EH (cell line): ENCODE measurements at places on chromosomes 4 and X.

- peak; percentile 79 for DNase-seq
Observed at GRCh38 chr4:113221990-113222389, 172.5 kb downstream of the ANK2 start.

- DNase-seq: peak; percentile 55
Observed at GRCh38 chrX:22135994-22136684, 104.0 kb downstream of the PHEX start.

DNA sequence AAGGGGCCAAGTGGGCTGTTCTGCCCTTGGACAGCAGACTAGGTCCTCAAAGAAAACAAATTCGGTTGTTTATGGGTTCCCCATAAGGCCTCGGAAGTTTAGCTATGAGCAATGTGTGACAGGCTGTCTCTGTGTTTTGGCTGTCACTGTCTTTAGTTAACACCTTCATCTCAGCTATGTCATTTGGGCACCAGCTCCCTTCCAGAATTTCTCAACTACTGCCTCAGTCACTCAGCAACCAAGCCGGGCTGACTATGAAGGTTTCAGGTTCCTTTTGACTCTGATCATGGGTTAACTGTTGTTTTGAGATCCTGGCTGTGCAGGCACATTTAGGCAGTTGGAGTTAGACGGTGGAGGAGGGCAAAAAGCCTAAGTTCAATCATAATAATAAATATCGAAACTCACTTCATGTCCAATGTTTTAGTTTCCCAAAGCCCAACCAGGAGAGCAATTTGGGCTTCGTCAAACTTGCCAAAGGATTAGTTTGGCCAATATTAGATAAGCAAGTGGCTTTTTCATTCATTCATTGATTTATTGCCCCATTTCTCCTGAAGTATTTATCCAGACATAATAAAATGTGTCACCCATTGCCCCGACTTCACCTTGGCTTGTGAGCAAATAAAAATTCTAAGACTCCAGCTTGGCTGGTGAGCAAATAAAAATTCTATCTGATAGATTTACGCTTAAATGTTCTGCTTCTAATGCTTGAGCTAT is 9.1 kb upstream of the PAGE1 start:
- no peak for DNase-seq

DNA sequence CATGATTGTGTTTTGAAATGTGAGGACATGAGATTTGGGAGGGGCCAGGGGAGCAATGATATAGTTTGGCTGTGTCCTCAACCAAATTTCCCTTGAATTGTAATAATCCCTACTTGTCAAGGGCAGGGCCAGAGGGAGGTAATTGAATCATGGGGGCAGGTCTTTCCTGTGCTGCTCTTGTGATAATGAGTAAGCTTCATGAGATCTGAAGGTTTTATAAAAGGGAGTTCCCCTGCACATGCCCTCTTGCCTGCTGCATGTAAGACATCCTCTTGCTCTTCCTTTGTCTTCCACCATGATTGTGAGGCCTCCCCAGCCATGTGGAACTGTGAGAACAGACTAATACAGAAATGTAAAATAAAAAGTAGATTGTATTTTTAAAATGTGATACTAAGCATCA is 1294.9 kb downstream of the ADGRL3 start:
- DNase-seq: no peak

- peak; percentile 59 for DNase-seq
Observed at GRCh38 chrX:63503541-63503940, 152.4 kb upstream of the SPIN4 start.

DNA sequence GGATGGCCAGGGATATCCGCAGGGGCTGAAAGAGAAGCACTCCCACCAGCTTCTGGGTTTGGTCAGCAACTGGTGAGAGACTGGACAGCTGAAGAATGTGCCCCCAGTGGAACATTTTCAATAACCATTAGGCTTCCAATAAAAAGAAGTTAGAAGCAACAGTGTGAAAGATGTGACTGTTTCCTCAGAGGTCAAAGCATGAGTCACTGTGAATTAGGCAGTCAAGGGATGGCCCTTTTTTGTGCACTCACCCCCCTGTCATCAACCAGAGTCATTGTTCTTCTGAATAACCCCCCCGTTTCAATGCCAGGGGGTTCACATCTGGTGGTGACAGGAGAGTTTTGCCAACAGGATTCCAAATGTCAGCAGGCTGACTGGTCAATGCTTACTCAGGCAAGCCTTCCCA is 74.6 kb upstream of the SH3RF1 start:
- peak; percentile 73 for DNase-seq

DNA sequence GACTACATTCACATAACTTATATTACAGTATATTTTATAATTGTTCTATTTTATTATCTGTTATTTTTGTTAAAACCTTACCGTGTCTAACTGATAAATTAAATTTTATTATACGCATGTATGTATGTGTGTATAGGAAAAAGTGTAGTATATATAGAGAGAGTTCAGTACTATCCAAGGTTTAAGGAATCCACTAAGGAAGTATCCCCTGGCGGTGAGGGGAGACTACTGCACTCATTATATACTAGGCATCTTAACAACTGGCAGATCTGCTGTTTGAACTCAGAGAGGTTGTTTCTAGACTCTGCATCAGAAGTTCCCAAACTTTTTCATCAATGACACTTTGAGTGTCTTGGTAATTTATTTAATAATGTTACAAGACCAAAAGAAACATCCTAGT is 70.9 kb downstream of the NDST4 start:
- peak; percentile 1 for DNase-seq

DNA sequence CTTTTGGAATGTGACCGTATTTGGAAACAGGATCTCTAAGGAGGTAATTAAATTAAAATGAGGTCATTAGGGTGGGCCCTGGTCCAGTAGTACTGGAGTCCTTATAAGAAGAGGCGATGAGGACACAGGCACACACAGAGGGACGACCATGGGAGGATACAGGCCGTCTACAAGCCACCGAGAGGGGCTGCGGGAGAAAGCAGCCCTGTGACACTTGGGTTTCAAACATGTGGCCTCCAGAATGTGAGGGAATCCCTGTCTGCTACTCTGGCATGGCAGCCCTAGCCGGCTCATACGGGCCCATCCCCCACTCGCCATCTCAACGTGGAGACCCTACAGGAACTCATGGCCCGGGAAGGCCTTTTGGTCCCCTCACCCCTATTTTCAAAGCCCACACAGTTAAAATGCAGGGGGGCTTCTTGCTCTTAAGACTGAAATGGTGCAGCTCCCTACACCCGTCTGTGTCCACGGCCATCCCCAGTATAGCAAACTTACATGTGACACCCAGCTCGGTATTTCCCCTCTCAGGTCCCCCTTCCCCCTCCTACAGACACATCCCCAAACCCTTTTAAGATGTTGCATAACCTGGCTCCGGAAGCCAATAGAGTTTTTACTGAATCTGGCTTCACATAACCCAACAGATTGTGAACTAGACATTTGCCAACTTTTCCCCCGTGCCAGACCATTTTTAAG is 124.1 kb upstream of the TBL1X start:
- peak; percentile 80 for DNase-seq

GRCh38 chrX:130174045-130174704 is 2.4 kb downstream of the RAB33A start:
- peak; percentile 92 for DNase-seq

DNA sequence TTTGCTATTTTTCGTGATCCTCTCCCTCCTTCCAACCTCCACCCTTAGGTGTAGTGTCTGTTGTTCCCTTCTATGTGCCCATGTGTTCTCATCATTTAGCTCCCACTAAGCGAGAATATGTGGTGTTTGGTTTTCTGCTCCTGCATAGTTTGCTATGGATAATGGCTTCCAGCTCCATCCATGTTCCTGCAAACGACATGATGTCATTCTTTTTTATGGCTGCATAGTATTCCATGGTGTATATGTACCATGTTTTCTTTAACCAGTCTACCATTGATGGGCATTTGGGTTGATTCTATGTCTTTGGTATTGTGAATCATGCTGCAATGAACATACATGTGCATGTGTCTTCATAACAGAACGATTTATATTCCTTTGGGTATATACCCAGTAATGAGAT is 102.7 kb downstream of the SEL1L3 start:
- DNase-seq: no peak

GRCh38 chrX:111100191-111100590 is 4.2 kb downstream of the PAK3 start:
- DNase-seq: peak; percentile 25

GRCh38 chr4:9877123-9877522 is 95.7 kb downstream of the DRD5 start:
- no peak for DNase-seq

DNA sequence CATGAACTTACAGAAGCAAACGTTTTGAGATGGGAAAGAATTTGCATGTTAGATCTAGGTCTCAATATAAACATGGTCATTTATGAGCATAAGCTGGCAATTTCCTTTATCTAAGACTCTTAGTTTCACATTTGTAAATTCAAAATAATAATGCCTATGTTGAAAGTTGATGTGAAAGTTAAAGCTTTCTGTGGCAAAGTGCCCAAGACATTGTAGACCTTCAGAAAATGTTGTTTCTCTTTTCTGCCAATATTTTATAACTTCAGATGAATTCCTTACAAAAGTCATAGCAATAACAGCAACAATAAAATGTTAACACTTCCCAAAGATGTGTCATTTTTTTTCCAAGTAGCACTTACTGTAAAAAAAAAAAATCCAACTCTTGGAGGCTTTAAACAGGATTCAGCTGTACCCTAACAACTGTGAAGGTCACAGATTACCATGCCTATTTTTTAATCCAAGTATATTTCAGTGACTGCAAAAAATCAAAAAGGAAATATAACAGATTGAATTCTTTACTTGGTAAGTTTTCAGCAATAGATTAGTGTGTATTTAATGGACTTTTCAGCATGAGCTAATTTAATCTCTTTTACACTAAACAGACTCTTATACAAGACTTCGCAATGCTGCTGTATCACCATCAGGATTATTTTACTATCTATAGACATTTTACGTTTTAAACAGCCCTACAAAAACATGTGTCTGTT is 206.5 kb upstream of the PDE5A start:
- DNase-seq: no peak

- DNase-seq: no peak
Observed at GRCh38 chrX:130057209-130057608, 53.1 kb downstream of the ELF4 start.

GRCh38 chrX:10622197-10622596 is 1.8 kb upstream of the MID1 start:
- no peak for DNase-seq

DNA sequence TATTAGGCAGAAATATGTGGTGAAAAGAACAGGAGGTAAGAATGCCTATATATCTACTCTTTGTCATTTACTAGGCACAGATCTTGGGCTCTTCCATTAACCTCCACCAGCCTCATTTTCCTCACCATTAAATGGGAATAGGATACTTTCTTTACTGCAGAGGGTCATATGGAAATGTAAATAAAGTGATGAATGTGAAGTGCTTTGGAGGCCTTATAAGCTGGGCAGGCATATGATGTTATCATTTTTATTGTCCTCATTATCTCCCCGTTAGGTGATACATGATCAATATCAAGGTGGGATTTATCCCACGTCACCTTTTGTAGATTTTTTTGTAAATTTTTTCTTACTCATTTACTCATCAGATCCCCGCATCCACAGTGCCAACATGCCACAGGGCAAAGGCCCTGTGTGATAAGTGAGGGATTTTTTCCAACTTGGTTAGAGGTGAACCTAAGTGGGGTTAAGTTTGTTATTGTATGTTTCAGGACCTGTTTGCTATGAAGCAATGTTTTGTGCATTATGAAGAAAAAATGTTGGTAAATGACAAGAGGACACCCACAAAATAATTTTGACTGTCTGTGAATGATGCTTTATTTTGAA is 107.8 kb downstream of the SLC4A4 start:
- DNase-seq: no peak

- DNase-seq: peak; percentile 93
Observed at GRCh38 chr4:146255874-146256273, 41.5 kb downstream of the REELD1 start.

GRCh38 chrX:18448416-18448815 is 23.0 kb downstream of the CDKL5 start:
- peak; percentile 21 for DNase-seq

DNA sequence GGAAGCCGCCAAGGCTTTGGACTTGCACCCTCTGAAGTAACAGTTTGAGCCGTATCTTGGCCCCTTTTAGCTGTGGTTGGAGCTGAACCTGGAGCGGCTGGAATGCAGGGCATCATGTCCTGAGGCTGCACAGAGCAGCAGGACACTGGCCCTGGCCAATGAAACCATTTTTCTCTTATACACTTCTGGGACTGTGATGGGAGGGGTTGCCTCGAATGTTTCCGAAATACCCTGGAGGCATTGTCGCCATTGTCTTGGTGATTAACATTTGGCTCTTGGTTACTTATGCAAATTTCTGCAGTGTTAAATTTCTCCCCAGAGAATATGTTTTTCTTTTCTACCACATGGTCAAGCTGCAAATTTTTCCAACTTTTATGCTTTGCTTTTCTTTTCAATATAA is 137.2 kb downstream of the MAGEC1 start:
- DNase-seq: no peak

DNA sequence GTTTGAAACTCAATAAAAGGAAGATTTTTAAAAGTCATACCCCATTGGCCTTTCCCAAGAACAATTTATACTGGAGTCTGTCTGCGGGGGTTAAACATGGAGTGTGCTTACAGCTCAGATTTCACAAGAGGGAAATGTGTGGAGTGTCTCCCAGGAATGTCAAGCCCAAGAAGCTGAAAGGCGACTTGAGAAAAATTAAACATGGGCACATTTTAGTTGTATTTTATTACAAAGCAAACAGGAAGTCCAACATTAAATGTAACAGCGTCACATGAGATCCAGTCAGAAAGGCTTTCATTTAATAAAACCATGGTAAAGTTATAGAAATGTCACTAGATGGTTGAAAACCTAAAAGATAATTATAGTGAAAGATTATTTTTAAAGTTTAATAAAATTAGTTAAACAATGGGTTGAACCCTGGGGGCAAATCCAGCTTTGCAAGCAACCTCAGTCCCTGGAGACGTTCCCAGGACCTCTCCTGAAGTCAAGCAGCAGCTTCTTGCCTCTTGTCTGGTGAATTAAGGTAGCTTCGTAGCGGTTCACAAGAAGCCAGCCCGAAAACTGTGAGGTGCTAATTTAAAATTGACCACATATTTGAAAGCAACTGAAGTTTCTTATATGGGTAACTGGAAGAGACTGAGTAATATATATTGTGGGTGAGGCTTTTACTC is 168.4 kb upstream of the EDNRA start:
- peak; percentile 87 for DNase-seq

GRCh38 chrX:33808636-33809035 is 323.5 kb downstream of the FAM47A start:
- no peak for DNase-seq

DNA sequence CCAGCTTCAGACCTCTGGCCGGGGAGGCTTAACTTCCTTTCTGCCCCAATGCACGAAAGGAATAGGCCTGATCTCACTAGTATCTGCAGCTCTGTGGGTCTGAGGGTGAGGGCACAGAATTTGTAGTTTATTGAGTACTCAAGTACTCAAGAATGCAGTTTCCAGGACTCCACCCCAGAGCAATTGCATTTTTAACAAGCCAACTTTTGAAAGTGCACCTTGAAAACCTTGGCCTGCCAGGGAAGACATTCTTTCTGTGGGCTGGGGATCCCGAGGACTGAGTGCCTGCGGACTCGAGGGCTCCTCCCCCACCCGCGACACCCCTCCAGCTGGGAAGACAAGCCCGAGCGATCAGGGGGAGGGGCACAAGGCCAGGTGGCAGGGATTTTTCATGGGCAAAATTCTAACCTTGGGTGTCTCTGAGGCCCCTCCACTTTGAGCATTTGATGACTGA is 22.4 kb downstream of the RS1 start:
- DNase-seq: no peak
